ENCODE measurements at places on chromosomes 12 and 14.
A peak's percentile ranks its signal among the peaks of the same experiment; 100 is the strongest.

- no peak for DNase-seq
Observed at GRCh38 chr14:90829677-90830076, 13.4 kb upstream of the TTC7B start.

DNA sequence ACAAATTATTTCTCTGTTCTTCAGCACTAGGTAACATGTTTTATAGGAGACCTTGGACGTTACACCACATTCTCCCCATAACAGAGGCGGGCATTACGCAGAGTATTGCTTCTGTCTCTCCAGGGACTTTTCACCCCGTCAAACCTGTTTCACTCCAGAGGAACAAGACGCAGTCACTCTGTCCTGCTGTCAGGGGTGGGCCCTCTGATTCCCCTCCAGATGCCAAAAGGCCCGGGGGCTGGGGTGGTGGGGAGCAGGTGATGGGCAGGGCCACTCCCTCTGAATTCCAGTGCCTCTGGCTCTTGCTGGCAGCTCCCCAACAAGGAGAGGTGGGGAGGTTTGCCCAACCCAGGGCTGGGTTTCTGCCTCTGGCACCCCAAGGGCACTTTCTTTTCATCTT lies 71.9 kb downstream of the NTF3 start:
- no peak for DNase-seq

- DNase-seq = no peak
Observed at GRCh38 chr14:91482263-91483013, 27.7 kb downstream of the PPP4R3A start.

DNA sequence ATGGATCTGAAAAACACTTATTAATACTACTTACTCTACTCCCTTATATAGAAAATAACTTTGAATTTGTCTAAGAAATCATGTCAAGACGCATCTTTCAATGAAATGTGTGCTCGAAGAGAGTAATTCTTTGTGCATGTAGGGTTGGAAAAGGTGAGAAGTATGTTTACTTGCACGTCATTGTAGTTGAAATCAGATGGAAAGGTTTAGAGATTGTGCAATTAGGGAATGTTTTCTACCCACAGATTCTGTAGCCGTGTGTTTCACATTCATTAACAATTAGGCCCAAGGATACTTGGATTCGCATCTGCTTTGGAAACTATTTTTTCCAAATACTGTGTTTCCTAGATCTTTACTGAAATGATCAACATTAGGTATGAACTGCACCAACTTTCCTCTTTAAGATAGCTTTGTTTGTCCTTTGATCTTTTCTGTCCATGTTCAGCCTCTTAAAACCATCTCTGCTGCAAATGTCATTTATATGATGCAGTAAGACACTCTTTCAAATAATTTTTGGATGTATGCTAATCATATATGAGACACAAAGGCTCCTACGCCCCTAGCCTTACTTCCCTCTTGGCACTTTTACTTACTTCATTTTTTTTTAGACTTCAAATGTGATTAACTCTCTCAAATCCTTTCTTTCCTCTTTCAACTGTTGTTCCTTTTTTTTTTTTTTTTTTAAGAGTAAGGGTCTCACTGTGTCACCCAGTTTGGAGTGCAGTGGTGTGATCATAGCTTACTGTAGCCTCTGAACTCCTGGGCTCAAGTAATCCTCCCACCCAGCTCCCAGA lies 58.0 kb upstream of the PSMA6 start:
- DNase-seq = no peak

DNA sequence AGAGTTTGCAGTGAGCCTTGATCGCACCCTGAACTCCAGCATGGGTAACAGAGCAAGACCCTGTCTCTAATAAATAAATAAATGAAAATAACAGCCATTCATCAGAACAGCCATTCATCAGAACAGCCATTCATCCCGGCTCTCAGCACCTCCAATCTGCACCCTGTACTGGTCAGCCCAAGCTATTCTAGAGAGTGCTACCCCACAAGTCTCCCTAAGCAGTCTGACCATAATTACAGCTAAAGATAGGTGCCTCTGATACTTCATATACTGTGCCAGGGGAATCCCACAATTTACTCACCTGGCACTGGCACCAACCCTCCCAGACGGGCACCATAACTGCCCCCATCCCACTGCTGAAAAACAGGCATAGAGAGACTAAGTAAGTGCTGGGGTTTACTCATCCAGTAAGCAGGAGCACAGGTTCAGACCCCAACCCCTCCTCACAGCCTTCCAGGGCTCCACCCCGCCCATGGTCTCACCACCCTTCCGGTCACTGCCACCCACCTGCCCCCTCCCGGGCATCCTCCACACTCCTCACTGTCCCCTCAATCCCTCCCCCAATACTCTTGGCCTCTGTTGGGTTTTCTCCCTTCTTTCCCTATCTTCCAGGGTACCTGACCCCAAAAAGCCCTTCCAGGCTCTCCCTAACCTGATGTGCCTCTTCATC lies 15.2 kb upstream of the EIF5 start:
- no peak for DNase-seq

DNA sequence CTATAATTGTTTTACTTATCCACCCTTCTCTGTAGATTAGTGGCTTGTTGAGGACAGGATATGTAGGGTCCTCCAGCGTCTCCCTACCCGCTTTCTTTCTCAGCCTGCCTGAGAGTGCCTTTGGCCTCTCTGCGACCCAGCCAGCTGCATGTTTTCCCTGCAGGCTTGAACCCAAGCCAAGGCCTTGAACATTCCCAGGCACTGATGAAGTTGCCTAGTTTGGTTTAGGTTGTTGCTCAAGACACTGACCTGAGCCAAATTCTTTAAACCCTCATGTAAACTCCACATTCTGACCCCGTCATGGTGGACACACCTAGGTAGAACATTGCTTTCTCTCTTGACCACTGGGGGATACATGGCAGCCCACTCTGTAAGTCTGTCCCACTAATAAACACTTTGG lies 33.4 kb upstream of the TXNRD1 start:
- no peak for DNase-seq

DNA sequence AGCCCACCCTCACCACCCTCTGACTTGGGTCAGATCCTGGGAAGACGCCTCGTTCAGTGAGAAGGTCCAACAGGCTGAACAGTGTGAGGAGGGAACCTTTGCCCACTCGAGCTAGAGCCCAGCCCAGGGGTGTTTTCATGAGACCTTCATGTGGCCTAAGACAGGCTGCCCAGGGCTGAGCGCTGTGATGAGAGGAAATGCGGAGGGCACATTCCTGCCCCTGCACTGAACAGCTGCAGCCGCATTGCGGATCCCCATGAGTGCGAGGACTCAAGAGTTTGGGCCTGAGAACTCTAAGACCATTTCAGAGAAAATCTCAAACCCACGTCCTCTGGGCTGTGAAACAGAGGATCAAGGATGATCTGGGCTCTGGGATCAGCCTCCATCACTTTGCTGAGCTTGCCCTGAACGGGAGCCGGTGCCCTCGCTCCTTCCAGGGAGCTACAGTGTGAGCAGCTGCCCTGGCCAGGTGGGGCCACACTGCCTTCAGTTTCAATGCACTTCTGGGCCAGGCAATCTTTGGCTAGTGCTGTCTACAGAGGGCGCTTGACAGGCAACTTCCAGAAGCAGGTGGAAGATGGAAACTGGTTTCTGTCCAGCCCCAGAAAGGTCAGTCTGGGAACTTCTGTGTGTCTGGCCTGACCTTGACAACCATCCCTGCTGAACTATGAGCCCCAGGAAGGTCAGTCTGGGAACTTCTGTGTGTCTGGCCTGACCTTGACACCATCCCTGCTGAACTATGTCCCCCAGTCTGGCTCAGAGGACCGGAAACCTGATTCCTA lies 43.5 kb upstream of the P2RX7 start:
- no peak for DNase-seq

- no peak for DNase-seq
Observed at GRCh38 chr12:2853626-2854025, 3.2 kb downstream of the TEX52 start.

- no peak for DNase-seq
Observed at GRCh38 chr14:89252887-89253532, 164.0 kb downstream of the FOXN3 start.

DNA sequence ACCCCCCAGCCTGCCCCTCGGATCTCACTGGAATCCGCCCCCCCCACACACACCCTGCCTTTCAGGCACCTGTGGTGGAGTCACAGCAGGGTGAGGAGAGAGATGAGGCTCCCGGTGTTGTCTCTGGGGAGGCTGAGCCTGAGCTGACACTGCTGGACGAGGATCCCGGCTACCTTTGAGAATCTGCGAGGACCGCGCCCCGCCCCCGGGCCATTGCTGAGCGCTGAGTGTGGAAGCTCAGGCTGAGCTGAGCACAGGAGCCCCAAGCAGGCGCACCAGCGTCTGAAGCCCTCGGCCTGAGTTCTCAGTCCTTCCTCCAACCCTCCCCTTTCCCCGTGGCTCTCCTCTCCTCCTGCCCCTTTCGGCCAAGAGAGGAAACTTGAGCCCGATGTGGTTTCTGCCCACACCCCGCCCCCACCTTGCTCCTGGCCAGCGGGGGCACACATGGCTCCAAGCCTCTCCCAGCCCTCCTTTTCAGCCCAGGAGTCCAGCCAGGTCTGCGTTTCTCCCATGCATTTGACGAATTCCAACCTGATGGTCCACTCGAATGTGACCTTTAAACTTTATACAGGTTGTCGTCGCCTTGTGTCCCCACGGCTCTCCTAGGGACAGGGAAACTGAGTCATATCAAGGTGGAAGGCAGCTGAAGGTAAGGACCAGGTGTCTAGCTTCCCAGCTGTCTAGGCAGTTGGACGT lies at the start of gene NFE2:
TSS of gene NFE2 (minus strand) at position 284 of the 696 bp plus-strand sequence. CDS start 5,767 bp downstream, outside the sequence.
- peak; percentile 55 for DNase-seq

GRCh38 chr14:54796961-54797360 lies 105.7 kb downstream of the GCH1 start:
- DNase-seq = no peak

DNA sequence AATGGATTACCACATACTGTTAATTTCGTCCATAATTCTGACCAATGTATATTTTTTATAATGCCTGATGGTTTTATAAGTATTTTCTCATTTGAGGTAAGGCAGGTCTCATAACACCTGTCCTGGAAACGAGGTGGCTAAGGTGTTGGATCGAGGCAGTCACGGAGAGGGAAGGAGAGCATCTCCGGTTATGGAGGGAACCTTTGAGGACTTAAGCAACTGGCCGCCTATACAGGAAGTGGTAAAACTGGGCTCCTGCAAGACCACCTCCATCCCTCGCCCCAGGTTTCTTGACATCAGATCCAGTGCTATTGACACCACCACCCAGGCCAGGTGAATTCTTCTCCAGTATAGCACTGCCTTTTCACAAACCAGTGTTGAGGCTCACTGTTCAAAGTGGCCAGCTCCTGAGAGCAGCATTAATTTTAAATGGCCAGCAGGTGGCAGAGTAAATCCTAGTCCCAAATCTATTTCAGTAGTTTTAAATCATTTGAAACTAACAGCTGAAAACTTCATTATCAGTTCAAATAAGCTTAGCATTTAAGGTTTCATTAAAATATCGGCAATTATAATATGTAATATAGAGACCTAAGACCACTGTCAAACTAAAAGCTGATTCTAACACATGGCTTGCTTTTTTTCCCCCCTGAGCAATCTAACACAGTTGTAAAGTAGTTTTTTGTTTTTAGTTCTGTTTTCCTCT lies 100.8 kb downstream of the PPM1A start:
- DNase-seq = peak; percentile 45

DNA sequence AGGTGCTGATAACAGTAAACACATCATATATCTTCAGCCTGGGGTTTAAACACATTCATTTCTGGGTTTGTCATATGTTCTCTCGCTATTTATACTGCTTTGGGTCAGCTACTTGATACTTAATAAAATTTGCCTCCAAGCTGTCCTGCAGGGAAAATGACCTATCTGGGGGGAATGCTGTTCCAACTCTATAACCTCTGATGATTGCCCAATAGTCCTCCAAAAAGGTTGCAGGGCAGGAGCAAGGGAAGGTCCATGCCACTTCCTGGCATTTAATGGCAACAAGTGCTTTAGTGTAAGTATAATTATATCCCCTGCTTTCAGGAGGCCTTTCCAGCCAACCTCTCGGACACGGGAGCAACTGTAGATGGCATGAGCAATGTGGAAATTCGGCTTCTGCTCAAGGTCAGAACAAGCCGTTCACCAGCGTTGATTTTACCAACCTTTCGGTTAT lies 198.0 kb upstream of the EEA1 start:
- no peak for DNase-seq

- peak; percentile 78 for DNase-seq
Observed at GRCh38 chr14:71183876-71184689, 276.8 kb downstream of the PCNX1 start.

DNA sequence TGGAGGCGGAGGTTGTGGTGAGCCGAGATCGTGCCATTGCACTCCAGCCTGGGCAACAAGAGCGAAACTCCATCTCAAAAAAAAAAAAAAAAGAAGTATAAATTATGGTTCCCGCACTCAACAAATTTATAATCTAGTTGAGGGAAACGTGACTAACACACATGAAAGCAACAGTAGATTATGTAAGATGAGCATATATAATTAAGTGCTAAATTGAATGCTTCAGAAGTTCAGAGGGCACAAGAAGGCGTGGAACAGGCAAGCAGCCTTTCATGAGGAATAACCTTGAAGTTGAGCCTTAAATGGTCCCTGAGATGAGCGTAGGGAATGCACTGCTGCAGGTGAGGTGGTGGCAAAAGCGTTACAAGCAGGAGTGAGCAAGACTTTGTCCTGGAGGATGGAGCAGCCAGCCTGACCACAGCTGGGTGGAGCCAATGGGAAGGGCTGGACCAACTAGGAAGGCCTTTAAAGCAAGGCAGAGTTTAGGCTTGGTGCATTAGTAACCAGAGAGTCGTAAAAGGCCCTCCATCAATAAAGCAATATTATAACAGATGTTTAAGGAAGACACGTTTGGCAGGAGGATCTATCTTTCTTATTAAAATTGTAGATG lies 30.6 kb upstream of the TUBA1A start:
- DNase-seq = no peak

DNA sequence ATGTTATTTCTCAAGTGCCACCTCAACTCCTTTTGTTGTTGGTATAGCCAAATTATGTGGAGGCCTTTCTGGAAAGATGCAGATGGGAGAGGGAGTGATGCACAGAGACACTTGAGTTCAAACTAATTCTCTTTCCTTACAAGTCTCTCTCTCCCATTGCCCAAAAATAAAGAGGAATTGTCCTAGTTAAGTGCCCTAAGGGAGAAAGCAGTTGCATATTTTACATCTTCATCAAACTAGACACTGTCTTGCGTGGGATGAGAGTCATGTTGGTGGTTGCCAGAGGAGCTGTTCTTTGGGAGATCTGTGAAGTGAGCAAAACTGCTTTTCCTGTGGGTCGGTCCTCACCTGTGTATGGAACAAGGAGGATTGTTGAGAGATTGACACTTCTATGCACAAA lies 72.2 kb downstream of the EP400 start:
- DNase-seq = no peak

DNA sequence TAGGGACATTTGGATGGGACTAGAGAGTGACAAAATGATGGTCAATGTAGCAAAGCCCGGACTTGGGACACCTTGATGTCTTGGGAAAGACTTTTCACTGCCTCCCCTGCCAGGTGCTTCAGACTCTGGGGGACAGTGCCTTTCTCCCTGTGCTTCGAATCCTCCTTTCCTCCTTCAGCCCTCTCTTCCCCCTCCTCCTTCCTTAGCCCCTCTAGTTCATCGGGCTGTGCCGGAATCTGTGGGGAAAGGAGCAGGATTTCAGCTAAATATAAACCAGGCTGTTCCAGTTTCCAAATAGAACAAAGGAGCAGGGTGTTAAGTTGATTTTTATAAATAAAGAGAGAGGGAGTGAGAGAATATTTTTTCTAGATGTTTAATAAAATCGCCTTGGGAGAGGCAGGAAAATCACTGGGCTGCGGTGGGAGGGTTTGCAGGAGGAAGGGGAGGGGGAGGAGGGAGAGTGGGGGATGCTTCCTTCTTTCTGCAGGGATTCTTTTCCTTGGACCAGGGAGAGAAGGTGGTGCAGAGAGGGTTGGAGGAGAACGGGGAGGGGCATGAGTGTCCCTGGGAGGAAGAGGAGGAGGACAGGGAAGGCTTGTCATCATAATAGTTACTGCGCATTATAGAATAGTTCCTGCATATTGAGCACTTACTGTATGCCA lies 21.3 kb upstream of the CABP1 start:
- no peak for DNase-seq

Data from NCI-H2107 (cell line).